Activated CD4-positive, alpha-beta T cell treated with anti-CD3 and anti-CD28 coated beads, Interleukin-2, Interleukin-4, amounts not matched to agents 100 ng/mL and 50 ng/mL, durations not matched to agents 16 hours and 8 hours (primary cell): ENCODE measurements at places on chromosomes 2 and 18.

DNA sequence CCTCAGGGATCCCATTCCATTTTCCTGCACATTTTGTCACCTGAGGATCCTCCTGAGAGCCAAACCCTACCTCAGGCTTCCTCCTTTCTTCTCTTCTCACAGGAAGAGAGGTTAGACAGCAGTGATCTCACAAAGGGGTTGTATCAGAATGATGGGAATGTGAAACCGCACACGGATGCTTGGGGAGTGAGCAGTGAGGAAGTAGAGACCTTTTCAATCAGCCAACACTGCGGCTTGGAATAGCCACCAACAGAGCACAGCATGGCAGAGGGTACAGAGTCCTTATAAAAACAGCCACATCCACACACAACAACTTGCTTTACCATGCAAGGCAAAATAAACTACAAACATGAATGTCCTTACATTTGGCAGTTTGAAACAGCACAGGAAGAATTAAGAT lies 8.7 kb downstream of the TMEM182 start:
- no peak for DNase-seq

DNA sequence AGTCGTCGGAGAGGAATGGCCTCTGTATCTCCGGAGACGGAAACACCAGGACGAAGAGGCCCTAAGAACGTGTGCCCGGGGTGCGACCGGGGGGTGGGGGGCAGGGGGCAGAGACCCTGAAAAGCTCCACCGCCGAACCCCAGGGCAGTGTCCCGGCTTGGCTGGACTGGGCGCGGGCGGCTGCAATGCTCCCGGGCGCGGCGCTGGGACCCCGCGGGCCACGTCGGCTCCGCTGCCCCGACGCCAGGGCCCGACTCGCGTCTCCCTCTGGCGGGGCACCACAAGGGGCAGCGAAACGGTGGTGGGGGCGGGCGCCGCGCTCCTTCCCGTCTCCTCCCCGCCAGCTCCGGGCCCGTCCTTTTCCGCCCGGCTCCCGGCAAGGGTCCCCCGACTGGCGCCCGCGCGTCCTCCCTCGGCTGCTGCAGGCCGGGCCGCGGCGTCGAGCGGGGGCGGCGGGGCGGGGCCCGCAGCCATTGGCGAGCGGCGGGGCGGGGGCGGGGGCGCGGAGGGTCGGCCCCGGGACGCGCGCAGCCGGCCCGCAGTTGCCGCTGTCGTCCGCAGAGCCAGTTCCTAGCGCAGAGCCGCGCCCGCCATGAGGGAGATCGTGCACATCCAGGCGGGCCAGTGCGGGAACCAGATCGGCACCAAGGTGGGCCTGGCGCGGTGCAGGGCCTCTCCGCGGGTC lies at the start of gene TUBB6:
TUBB6 (plus strand) TSS at position 541 of the 685 bp plus-strand sequence; CDS start at position 593, 52 bp downstream.
- DNase-seq: no peak

DNA sequence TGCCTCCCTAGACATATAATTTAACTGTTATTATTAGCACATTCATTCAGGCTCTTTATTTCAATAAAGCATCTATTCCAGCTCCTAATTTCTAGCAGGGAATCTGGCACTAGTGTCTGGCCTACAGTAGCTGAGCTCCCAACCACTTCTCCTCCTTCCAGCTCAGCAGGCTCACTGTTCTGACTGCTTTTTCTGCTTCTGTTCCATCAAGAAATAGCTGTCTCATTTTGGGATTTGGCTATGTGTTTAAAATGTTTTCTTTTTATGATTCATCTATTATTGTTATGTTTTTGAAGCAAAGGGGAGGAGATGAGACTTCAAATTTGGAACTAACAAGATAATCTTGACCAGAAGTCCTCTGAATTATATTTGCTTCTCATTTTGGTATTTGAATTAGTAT lies 172.7 kb upstream of the SMAD7 start:
- DNase-seq: no peak

DNA sequence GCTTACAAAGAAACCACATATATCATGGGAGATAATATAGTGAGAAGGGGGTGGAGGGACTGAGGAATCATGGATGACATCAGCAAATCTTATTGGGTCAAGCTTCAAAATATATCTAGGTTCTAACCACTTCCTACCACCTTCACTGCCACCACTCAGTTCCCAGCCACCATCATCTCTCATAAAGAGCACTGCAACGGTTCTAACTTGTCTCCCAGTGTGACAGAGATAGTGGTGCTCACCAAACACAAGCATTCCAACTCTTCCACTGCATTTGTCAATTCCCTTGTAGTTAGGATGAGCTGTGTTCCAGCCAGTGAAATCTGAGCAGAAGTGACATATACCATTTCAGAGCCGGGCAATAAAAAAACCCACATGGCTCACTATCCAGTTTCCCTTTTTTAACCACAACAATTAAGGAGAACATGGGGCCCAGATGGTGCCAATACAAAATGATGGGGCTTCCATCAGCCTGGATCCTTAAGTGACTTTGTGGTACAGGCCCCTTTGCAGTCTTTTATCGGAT lies 318.1 kb downstream of the NBAS start:
- no peak for DNase-seq

DNA sequence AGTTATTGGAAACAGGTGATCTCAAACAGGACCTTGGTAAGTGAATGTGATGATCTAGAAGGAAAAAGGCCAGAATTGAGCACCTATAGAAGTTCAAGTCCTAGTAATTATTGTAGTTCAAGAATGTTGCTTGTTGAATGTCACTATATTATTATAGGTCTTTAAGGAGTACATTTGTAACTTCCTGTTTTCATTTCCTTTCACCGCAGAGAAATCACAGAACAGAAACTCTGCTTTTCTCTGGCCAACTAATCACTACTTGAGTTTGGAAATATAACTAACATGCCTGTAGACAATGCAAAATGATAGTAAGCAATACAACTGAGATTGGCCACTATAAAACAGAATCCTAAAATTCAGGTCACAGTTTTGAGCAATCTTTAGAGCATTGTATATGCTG lies 61.8 kb upstream of the EFEMP1 start:
- DNase-seq: no peak

GRCh38 chr2:217418090-217418489 lies 558.2 kb upstream of the TNP1 start:
- DNase-seq: no peak

GRCh38 chr2:160583146-160583535 lies 89.5 kb upstream of the RBMS1 start:
- no peak for DNase-seq

- no peak for DNase-seq
Measured at GRCh38 chr18:25038261-25038660, 313.7 kb downstream of the ZNF521 start.

DNA sequence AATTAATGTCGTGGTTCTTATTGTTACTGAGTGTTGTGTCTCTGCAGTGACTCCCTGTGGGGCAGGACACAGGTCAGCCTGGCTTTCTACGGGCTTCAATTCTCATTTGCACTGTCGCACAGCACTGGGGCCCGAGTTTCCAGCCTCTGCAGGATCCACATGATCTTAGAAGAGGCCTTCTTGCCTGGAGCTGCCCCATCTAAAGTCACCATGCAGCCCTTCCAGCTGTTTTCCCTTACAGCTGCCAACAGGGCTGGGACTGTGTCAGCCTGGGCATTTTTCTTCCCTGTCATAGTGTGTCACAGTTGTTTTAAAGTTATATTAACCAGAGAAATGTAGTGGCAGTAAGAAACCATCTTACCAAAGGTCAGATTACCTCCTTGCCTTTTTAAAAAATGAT lies 27.0 kb downstream of the FHL2 start:
- no peak for DNase-seq

- DNase-seq: no peak
Measured at GRCh38 chr2:52391621-52392020, 1359.7 kb upstream of the NRXN1 start.

GRCh38 chr18:48321121-48321520 lies 88.1 kb downstream of the ZBTB7C start:
- DNase-seq: no peak

- DNase-seq: no peak
Measured at GRCh38 chr18:13175266-13175665, 43.3 kb upstream of the LDLRAD4 start.

GRCh38 chr2:197207598-197207997 lies 103.0 kb downstream of the ANKRD44 start:
- no peak for DNase-seq

DNA sequence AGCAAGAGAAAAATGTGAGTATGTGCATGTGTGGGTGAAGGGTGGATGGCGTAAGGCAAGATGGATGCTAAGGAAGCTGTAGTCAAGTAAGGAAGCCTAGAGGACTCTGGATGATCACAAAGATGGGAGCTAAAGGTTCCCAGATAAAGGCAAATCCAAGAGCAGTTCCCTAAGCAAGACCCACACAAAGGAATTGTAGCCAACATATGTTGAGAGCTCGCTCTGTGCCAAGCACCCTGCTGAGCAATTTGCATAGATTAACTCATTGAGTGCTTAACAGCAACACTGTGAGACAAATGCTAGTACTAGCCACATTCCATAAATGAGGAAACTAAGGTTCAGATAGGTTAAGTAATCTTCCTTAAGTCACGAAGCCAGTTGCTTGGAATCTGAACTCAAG lies 132.6 kb downstream of the C1D start:
- no peak for DNase-seq

DNA sequence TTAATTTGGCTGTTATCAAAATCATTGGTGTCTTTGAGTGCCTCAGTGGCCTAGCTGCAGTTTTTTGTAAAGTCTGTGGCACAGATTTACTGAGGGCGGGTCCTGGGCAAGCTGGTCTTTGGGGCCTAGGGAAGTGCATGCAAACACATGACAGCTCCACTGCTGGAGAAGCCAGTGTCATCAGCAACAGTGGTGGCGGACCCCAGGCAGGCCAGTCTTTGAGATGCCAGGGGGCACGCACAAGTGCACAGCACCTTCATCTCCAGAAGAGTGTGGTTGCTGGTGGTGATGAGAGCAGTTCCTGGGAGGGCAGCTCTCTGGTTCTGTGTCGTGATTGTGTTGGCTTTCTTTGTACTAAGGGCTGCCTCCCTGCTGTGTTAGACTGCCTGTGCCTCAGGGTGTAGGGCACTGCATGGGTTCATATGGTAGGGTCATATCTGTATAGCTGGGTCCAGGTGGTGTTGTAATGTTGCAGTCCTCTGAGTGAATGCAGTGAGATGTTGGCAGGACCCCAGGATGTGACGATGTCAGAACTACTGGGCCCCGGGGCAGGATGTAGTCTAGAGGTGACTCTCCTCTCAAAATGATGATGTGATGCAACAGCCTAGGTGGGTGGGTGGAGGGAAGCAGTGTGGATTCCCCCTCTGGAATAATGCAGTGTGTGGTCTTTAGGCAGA lies 646.7 kb upstream of the CDH2 start:
- DNase-seq: no peak

GRCh38 chr2:85539361-85540132 lies 579 bp downstream of the MAT2A start:
- DNase-seq: peak; percentile 77

GRCh38 chr2:71070294-71071093 lies 2.0 kb downstream of the NAGK start:
- DNase-seq: no peak

- no peak for DNase-seq
Measured at GRCh38 chr18:65876310-65876709, 125.5 kb downstream of the CDH7 start.

- no peak for DNase-seq
Measured at GRCh38 chr2:197345846-197346370, 35.3 kb upstream of the ANKRD44 start.

GRCh38 chr2:52083214-52083613 lies 1051.3 kb upstream of the NRXN1 start:
- no peak for DNase-seq

GRCh38 chr18:42268798-42269197 lies 313.8 kb downstream of the PIK3C3 start:
- DNase-seq: no peak

GRCh38 chr2:101732773-101733256 lies 35.3 kb downstream of the MAP4K4 start:
- DNase-seq: no peak

GRCh38 chr2:114436329-114436728 lies 6.1 kb upstream of the DPP10 start:
- DNase-seq: no peak

GRCh38 chr2:29310650-29311348 lies 195.6 kb downstream of the CLIP4 start:
- DNase-seq: no peak

GRCh38 chr2:123359636-123360035 lies 665.5 kb upstream of the CNTNAP5 start:
- DNase-seq: no peak

GRCh38 chr18:21897811-21898210 lies 157.2 kb downstream of the MIB1 start:
- peak; percentile 42 for DNase-seq

DNA sequence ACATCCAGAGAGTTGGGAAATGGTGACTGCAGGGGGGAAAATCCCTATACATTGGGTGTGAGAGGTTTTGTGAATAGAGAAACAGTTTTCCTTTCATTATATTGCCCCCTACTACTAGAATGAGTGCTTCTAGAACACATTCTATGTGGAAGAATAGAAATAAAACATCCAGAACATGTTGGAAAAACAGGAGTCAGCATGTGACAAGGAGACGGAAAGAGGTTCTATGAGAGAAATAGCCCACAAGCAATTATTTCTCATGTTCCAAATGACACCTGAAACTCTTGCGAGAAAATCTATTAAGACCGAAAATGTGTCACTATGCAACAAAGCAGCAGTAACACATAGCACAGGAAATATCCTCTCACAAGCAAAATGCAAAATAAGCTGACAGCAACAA lies 202.7 kb upstream of the SPOPL start:
- DNase-seq: no peak

DNA sequence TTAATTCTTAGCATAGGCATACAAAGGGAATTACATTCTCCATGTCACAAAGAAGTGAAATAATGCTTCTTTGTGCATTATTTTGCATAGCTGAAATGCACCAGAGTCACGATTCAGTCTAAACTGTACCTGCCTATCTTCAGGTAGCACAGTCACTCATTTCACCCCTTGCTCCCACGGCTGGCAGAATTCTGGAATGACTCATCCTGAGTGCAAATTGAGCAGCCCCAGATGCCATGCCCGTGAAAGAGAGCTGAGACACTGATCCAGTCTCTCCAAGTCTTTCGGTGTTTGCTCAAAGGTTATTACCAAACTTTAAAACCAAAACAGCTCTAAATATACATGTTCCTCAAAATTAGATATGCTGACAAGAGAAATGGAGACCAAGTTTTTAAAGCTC lies 168.3 kb upstream of the POU3F3 start:
- DNase-seq: no peak

DNA sequence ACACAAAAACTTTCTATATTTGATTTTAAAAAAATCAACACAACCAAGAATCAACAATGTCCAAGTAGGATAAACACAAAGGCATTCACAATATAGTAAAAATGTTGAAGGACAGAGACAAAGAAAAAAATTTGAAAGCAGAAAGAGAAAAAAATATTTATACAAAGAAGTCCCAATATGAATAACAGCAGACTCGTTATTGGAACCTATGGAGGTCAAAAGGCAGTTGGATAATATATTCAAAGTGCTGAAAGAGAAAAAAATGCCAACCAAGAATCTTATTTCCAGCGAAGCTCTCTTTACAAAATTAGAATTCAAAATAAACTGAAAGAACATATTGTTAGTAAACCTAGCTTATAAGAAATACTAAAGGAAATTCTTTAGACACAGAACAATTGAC lies 859.5 kb downstream of the LRP1B start:
- no peak for DNase-seq

- DNase-seq: no peak
Measured at GRCh38 chr2:101120124-101120996, 30.8 kb downstream of the TBC1D8 start.

- DNase-seq: no peak
Measured at GRCh38 chr2:237571551-237571950, 5.2 kb downstream of the PRLH start.

GRCh38 chr18:13611142-13611600 lies 115.2 kb downstream of the FAM210A start:
- DNase-seq: no peak
